ENCODE measurements at places on chromosomes 1 and 21. TPM values are rescaled to one million over a fixed set of nuclear protein-coding genes. Genes with fewer than 3 reads are reported as not detected.

ANKRD65 gene
- total RNA-seq: not detected

UAP1 gene
- total RNA-seq: 246 TPM

COL6A1 gene
- total RNA-seq: 95.1 TPM

CFAP141 gene
- total RNA-seq: not detected

PEAR1 gene
- 5.2 TPM for total RNA-seq

DNA sequence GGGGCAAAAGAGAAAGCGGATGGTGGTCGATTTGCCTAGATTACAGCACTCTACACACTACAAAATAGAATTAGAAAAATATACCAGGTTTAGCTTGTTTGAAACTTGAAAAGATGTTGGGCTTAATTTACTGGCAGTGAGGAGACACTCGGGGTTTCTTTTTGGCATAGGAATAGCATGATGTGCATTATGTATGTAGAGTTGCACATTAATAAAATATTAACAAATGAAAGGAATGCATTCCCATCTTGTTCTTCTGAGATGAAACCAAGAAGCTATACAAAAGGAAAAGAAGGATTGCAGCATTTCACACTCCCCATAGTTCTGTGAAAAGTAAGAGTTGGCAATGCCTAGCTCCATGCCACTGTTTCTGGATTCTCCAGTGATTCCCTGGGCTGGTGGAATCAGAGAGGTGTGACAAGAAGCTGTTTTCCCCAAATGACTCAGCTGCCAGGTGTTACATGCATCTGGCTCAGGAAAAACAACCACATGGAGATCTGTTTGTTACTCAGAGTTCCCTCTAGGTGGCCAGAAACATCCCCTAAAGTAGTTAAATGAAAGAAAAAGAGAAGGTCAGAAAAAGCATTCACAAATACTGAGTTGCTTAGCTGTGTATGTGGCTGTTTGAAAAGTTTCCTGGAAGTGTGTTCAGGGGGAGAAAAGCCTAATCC, 115.6 kb downstream of the UCK2 start:
- no peak for DNase-seq

DNA sequence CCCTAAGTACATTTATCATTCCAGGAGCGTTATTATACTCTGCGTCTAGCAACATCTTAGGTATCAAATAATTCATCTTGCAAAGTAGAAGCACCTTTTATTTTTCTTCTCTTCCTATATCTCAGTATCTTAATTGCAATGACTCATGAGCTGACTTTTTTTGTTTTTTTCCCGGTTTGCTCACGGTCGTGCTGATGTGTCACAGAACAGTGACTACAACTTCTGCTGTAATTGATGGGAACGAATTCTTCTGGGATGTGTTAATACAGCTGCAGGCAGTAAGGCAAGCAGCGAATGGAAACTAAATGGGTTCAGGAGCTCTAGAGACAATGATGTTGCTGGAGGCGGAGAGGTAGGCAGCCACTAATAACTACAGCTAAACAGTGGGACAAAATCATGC, 89.8 kb upstream of the TMPRSS15 start:
- peak; percentile 92 for DNase-seq

GRCh38 chr1:6241107-6241886, 2.7 kb upstream of the HES3 start:
- no peak for DNase-seq

DNA sequence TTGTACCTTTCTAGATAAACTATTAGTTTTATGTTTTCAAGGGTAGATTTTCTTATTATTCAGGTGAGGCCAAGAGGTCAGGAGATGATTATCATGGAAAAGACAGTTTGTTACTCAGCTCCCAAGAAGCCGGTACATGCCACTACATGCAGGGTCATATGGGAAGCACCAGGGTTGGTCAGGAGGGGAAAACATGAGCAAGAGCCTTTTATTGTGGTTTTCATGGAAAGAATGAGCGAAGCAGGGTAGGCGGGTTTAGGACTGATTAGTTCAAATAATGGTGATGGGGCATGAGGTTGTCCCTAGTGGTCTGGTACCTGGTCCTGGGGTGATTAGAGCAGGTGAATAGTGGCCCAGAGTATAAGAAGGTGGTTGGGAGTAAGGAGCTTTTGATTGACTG, 189.9 kb downstream of the APP start:
- DNase-seq: no peak

DNA sequence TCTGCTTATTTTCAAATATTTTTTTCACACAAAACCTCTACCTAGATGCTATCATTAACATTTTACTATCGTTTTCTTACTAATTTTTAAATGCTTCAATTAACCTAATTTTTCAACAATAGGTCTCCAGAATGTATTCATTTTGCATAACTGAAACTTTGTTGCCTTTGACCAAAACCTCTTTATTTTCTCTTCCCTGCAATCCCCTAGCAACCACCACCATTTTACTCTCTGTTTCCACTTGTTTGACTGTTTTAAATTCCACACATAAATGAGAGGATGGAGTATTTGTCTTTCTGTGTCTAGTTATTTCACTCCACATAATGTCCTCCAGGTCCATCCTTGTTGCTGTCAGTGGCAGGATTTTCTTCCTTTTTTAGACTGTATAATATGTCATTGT, 9.5 kb upstream of the F13B start:
- DNase-seq: no peak

- DNase-seq: no peak
These were observed 61.2 kb downstream of the CRP start for GRCh38 chr1:159653201-159653600.

DNA sequence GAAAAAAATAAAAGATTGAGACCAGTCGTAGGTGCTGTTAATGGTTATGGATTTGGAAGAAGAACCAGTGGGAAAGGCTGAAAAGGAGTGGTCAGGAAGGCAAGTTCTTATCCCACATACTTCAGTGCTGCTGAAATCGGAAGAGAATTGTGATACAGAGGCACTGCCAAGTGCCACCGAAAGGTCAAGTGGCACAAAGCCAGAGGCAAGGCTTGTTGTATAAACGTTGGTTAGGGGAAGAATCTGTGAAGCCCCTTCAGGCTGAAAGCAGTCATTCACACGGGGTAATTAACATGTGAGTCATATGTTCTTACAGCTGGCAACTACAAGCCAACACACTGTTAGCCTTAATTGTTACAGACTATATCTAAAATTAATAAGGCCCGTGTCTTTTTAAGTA, 48.8 kb downstream of the ZBTB40 start:
- DNase-seq: peak; percentile 67

GRCh38 chr1:95876276-95876675, 642.3 kb downstream of the RWDD3 start:
- no peak for DNase-seq

GRCh38 chr1:173301507-173301906, 94.4 kb upstream of the TNFSF4 start:
- no peak for DNase-seq

DNA sequence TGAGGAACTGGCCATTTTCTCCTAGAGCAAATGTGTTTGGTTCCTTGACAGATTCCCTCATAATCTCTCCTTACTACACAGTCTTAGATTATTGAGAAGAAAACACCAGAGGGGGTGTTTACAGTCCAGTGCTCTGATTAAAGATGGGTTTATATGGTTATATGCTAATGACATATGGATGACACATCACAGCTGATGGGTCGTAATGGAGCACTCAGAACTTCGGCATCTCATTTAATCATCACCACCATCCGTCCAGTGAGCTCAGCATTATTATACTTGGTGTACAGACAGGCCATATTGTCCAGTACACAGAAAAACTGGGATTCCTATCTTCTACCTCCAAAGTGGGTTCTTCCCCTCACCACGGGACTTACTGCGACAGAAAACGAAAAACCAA, 22.3 kb upstream of the NR5A2 start:
- peak; percentile 3 for DNase-seq

DNA sequence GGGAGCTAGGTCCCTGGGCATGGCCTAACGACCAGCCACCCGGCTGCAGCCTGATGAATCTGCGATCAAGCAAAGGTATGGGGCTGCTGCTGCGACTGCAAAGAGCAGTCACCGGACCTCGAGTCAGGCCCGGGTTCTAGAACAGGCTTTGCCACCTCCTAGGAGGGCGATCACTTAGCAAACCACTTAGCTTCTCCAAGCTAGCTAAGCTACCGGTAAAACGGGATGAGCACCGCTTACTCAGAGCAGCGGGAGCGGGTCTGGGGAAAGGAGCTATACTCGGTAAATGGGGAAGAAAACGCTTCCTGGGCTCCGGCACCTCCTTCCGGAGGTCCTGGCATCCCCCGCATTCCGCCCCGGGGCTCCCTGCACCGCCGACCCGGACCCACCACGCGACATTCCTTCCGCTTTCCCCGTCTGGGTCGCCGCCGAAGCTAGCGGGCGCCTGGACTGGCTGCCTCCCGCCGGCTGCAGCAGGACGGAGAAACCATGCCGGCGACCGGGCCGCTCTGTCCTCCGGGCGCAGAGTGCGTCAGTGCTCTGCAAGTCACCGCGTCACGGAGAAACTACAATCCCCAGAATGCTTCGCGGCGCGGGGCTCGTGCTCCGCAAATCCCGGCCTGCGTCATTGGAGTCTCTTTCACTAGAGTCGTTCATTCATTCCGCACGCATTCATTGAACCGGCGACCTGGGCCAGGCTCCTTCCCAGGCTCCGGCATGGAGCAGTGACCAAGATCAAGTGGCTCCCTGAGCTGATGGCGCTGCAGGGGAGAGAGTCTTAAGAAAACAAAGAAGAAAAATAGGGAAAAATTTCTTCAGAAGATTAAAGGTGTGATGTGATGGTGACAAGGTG, at the start of gene LSM10:
LSM10 (minus strand) TSS at position 531 of the 853 bp plus-strand sequence. CDS start 3,779 bp downstream, outside the sequence.
- DNase-seq: peak; percentile 92

Measured in HT1080 (cell line).